Body of pancreas (tissue), 4 donors: ENCODE measurements at places on chromosomes 6 and 20. TPM values are rescaled to one million over a fixed set of nuclear protein-coding genes. Genes with fewer than 3 reads are reported as not detected.

COL9A3 gene
- total RNA-seq, result 25.2 TPM

TFAP2A gene
- total RNA-seq, result not detected

LRRN4 gene
- 10.9 TPM for total RNA-seq

DNA sequence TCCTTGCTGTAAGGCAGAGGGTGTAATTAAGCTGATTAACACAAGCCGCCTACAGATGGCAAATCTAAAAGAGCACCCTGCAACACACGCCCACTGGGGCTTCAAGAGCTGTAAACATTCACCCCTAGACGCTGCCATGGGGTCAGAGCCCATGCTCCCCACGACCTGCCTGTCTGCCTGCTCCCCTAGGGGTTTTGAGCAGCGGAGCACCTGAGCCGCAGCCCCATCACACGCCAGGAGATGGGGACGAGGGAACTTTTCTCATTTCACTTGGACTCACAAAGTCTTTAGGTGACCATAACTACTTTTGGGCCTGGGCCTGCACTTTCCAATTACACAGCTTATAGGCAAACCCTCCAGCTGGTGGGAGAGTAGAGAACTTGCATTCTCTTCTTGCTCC is 99.0 kb upstream of the SOX4 start:
- DNase-seq, result no peak
- no peaks in the 10 kb centered on the region for H3K27me3 ChIP-seq
- no peaks in the 10 kb centered on the region for H3K36me3 ChIP-seq
- H3K27ac ChIP-seq, result no peak overlapping the region
- peaks cover 2% of the 10 kb centered on the region for H3K4me1 ChIP-seq
- no peak overlapping the region for H3K4me3 ChIP-seq

- H3K36me3 ChIP-seq, result no peaks in the 10 kb centered on the region
- no peaks in the 10 kb centered on the region for H3K27me3 ChIP-seq
- H3K27ac ChIP-seq, result peak within 1 kb of the TSS; percentile 65
- peak; percentile 76 for DNase-seq
- H3K4me1 ChIP-seq, result peaks cover 18% of the 10 kb centered on the region
Observed at GRCh38 chr20:6122873-6123648, at the start of gene FERMT1. Gene FERMT1, minus strand, starts transcription at chr20:6123030. Its CDS starts 3,476 bp downstream, at chr20:6119554.

GRCh38 chr20:63160641-63161175 is 55.2 kb downstream of the YTHDF1 start:
- H3K36me3 ChIP-seq, result no peaks in the 10 kb centered on the region
- H3K4me1 ChIP-seq, result no peaks in the 10 kb centered on the region
- no peak overlapping the region for H3K4me3 ChIP-seq
- DNase-seq, result no peak
- no peaks in the 10 kb centered on the region for H3K27me3 ChIP-seq
- H3K27ac ChIP-seq, result no peak overlapping the region

- no peaks in the 10 kb centered on the region for H3K36me3 ChIP-seq
- H3K4me3 ChIP-seq, result peak overlapping the region; percentile 37
- peaks cover 19% of the 10 kb centered on the region for H3K4me1 ChIP-seq
- H3K27me3 ChIP-seq, result no peaks in the 10 kb centered on the region
- no peak for DNase-seq
Observed at GRCh38 chr6:46129291-46129628, 529 bp upstream of the ENPP4 start.

DNA sequence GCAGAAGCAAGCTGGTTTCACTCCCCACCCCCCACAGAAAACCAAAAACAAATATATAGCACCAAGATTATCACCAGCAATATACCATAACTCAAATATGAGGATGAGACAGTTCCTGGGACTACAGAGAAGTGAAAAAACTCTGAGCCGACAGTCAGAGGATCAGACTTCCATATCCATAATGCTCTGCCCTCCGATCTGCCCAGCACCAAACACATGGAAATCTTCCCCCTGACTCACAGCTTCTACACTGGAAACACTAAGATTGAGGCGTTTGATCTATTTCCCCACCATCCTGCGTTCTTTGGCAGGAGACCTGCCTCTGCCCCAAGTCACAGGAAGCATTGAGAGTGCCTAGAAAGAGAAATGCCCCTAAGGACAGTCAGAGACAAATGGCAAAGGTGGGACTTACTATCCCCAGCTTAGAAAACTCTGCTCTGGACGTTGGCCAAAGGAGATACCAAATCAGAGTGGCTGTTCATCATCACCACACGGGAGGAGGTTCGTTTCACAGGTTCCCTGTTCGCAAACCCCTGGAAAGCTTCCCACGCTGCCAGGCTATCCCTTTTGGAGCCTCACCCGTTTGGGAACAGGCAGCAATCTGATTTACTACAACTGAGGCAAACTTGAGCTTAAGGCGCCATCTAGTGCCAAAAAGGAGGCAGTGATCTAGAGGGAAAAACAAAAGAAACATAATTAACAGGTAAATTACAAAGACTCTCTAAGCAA is 48.7 kb upstream of the SRSF6 start:
- no peaks in the 10 kb centered on the region for H3K4me1 ChIP-seq
- no peak overlapping the region for H3K4me3 ChIP-seq
- no peaks in the 10 kb centered on the region for H3K27me3 ChIP-seq
- no peak for DNase-seq
- no peak overlapping the region for H3K27ac ChIP-seq
- H3K36me3 ChIP-seq, result no peaks in the 10 kb centered on the region

- H3K4me3 ChIP-seq, result no peak overlapping the region
- peak overlapping the region; percentile 45 for H3K27ac ChIP-seq
- no peaks in the 10 kb centered on the region for H3K36me3 ChIP-seq
- H3K4me1 ChIP-seq, result peaks cover 66% of the 10 kb centered on the region
Observed at GRCh38 chr20:33825340-33826269, 14.5 kb downstream of the CHMP4B start.

- peak; percentile 74 for DNase-seq
- no peaks in the 10 kb centered on the region for H3K36me3 ChIP-seq
- H3K27me3 ChIP-seq, result no peaks in the 10 kb centered on the region
- no peak overlapping the region for H3K4me3 ChIP-seq
- peak overlapping the region; percentile 54 for H3K27ac ChIP-seq
Observed at GRCh38 chr20:32155017-32155981, 45.8 kb downstream of the TM9SF4 start.
